ENCODE measurements at places on chromosomes 11 and 22. TPM values are rescaled to one million over a fixed set of nuclear protein-coding genes. Genes with fewer than 3 reads are reported as not detected.

Gene E2F8
- 6.1 TPM for total RNA-seq

Gene OR2AT4
- not detected for total RNA-seq

Gene APOL3
- 0.45 TPM for total RNA-seq

Gene OR52E8
- not detected for total RNA-seq

Gene TRIM68
- total RNA-seq, result 6.9 TPM

Gene RIMBP3B
- total RNA-seq, result 0.38 TPM

Gene CCDC85B
- 46.1 TPM for total RNA-seq

Gene CRYBA4
- total RNA-seq, result not detected

Gene OR5B21
- total RNA-seq, result not detected

Gene FOSL1
- 202 TPM for total RNA-seq

Gene TMEM151A
- total RNA-seq, result 1.6 TPM

Gene KRTAP5-2
- total RNA-seq, result not detected

Gene OR2AG2
- not detected for total RNA-seq

Gene MOGAT2
- total RNA-seq, result not detected

Gene TRIM6
- total RNA-seq, result 8.9 TPM

Gene MMP7
- 22.7 TPM for total RNA-seq

Gene OR10D3
- total RNA-seq, result not detected

Gene LDLRAD3
- total RNA-seq, result 22.2 TPM

Gene CATSPER1
- total RNA-seq, result 2.0 TPM

Gene VPS26B
- total RNA-seq, result 22.4 TPM

Gene SMIM35
- total RNA-seq, result not detected

Gene LRRC32
- 0.46 TPM for total RNA-seq

Gene ASCL2
- not detected for total RNA-seq

Gene SMC1B
- total RNA-seq, result not detected

Gene DGCR6
- total RNA-seq, result 1.2 TPM

Gene PACSIN3
- 30.6 TPM for total RNA-seq

Gene BCO2
- total RNA-seq, result 0.79 TPM

Gene MMP10
- 1.5 TPM for total RNA-seq

Gene MAP6
- total RNA-seq, result 1.7 TPM

Gene IFITM1
- total RNA-seq, result 0.38 TPM

Gene SPDYC
- not detected for total RNA-seq

Gene PDE2A
- 2.3 TPM for total RNA-seq

Gene UCP2
- total RNA-seq, result 84.6 TPM

Gene GGTLC3
- not detected for total RNA-seq

Gene MYOD1
- total RNA-seq, result not detected

Gene CEP126
- total RNA-seq, result 4.6 TPM

Gene C22orf39
- 13.3 TPM for total RNA-seq

Gene ABTB2
- total RNA-seq, result 17.8 TPM

Gene TEX12
- total RNA-seq, result not detected

Gene FOLR3
- total RNA-seq, result 0.70 TPM

Gene RNF215
- 18.2 TPM for total RNA-seq

Gene SAA4
- not detected for total RNA-seq

Gene CCS
- total RNA-seq, result 30.2 TPM

Gene HOATZ
- not detected for total RNA-seq

Gene TEF
- 1.1 TPM for total RNA-seq

Gene TMEM132A
- total RNA-seq, result 179 TPM

Gene SYCE3
- total RNA-seq, result 0.58 TPM

Gene OR5A1
- not detected for total RNA-seq

Gene CABP7
- 0.22 TPM for total RNA-seq

Gene SYT13
- 7.7 TPM for total RNA-seq

Gene SLC25A22
- total RNA-seq, result 21.4 TPM

Gene ANGPTL5
- not detected for total RNA-seq

Gene OR56A1
- not detected for total RNA-seq

Gene FAM83F
- total RNA-seq, result not detected
